Muscle of leg (tissue), 16 donors: ENCODE measurements at places on chromosomes 2 and 18. TPM values are rescaled to one million over a fixed set of nuclear protein-coding genes. Genes with fewer than 3 reads are reported as not detected.

DNA sequence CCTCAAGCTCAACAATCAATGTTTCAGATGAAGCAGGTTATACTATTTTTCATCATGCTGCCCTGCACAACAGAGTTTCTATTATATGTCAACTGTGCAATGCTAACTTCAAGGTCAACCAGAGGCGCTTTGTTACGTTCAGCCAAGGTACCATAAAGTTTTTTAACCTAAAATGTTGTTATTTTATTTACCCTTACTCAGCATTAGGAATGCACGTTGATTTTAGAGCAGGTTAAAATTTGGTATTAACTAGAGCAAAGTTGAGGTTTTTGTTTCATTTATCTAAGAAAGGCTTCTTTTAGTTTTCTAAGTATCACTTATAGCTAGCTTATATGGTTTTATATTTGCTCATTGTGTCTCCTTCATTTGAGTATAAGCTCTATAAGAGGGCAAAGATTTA, 21.8 kb downstream of the ANKAR start:
- no peaks in the 10 kb centered on the region for H3K27me3 ChIP-seq
- H3K4me1 ChIP-seq, result no peaks in the 10 kb centered on the region
- H3K36me3 ChIP-seq, result no peaks in the 10 kb centered on the region
- DNase-seq, result no peak
- no peak overlapping the region for H3K27ac ChIP-seq

GRCh38 chr18:49566217-49566770, 4.4 kb downstream of the LIPG start:
- peaks cover 31% of the 10 kb centered on the region for H3K27me3 ChIP-seq
- DNase-seq, result no peak
- peaks cover 8% of the 10 kb centered on the region for H3K36me3 ChIP-seq
- H3K4me1 ChIP-seq, result peaks cover 33% of the 10 kb centered on the region
- no peak overlapping the region for H3K27ac ChIP-seq

DNA sequence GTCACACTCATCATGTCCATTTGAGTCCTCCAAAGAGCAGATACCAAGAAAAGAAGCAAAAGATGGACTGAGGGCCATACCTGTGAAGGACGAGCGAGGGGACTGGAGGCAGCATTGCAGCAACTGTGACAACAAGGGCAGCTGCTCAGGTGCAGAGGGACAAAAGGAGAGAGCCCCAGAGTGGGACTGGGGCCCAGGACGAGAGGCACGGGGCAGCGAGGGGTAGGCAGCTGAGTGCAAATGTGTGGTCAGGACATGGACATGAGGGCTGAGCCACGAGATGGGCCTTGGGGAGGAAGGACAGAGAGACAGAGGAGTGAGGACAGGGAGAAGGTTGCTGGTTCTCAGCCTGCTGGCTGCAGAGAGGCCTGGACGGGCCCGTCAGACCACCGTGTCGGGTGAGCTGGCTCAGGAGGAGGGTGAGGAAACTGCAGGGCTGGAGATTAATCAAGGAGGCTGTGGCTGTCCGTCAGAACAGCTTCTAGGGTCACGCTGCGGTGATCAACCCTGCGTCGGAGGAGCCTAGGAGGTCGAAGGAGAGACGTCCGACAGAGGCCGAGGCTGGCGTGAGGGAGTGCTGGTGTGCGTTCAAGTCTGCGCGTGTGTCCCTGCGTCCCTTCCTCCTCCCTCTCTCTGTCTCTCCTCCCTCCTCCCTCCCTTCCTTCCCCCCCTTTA, 206.8 kb upstream of the HDAC4 start:
- no peaks in the 10 kb centered on the region for H3K36me3 ChIP-seq
- H3K27ac ChIP-seq, result no peak overlapping the region
- no peak for DNase-seq

- H3K4me3 ChIP-seq, result no peak overlapping the region
- no peak for DNase-seq
- peaks cover 2% of the 10 kb centered on the region for H3K27me3 ChIP-seq
- no peaks in the 10 kb centered on the region for H3K4me1 ChIP-seq
Measured at GRCh38 chr18:10417191-10417590, 37.2 kb upstream of the APCDD1 start.

DNA sequence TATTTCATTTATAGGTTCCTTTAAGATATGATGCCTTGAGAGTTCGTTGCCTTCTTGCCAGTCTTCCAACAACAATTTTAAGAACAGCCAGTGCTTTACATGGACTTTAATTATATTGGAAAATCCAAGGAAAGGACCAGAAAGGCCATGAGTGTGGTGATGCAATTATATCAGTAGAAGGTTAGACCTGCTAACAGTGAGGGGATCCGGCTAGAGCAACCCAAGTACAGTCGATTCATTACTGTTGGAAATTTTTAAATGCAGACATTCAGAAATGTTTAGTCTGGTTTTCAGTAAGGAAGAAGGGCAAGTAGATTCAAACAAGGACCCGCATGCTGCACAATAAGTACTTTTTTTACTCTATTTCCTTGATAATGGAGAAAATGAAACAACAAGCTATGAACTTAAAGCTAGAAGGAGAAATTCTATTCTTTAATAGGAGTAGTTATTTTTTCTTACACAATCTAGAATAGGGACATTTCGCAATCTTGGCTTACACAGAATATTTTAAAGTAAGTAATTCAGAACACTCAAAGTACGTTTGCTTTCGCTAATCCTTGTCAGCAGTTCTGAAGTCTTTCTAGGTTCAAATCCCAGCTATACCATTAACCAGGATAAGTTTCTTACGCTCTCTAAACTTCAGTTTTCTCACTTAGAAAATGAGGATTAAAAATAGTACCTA, 405.5 kb downstream of the MEIS1 start:
- H3K4me3 ChIP-seq, result no peak overlapping the region
- DNase-seq, result peak; percentile 38
- no peaks in the 10 kb centered on the region for H3K36me3 ChIP-seq
- H3K27me3 ChIP-seq, result no peaks in the 10 kb centered on the region
- no peak overlapping the region for H3K27ac ChIP-seq

DNA sequence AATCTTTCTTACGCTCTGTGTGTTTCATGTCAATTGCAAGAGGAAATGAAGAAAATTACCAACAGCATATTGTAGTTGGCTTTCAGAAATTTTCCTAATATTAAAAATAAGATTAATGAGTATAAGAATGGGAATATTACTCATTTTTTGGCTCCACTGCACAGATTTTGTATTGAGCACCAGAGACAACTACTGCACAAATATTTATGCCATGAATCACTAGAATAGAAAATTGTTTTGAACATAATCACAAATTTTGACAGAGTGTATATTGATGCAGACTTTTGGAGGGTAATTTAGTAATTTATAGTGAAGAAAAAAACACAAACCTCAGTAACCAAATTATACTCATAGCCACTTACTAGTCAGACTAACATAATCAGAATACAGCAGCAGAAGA, 118.3 kb downstream of the DOK6 start:
- no peak overlapping the region for H3K27ac ChIP-seq
- H3K27me3 ChIP-seq, result no peaks in the 10 kb centered on the region
- no peaks in the 10 kb centered on the region for H3K36me3 ChIP-seq
- H3K4me1 ChIP-seq, result no peaks in the 10 kb centered on the region
- no peak overlapping the region for H3K4me3 ChIP-seq

DNA sequence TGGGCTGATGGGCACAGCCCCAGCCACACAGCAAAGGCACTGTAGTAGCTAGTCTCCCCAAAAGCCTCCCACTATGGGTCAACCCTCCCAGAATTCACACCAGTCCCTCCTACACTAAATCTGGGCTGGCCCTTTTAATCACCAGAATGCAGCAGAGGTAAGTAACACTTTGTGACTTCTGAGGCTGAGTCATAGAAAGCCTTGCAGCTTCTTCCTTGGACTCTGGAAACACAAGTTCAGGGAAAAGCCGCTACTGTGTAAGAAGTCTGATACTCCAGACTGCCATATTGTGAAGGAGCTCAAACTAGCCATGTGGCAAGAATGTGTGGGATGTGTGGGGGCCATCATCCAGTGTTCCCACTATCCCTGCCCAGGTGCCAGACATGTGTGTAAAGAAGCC, 19.0 kb upstream of the SIX2 start:
- H3K27me3 ChIP-seq, result peaks cover 8% of the 10 kb centered on the region
- no peak overlapping the region for H3K27ac ChIP-seq
- peaks cover 16% of the 10 kb centered on the region for H3K4me1 ChIP-seq
- H3K4me3 ChIP-seq, result no peak overlapping the region
- no peaks in the 10 kb centered on the region for H3K36me3 ChIP-seq

DNA sequence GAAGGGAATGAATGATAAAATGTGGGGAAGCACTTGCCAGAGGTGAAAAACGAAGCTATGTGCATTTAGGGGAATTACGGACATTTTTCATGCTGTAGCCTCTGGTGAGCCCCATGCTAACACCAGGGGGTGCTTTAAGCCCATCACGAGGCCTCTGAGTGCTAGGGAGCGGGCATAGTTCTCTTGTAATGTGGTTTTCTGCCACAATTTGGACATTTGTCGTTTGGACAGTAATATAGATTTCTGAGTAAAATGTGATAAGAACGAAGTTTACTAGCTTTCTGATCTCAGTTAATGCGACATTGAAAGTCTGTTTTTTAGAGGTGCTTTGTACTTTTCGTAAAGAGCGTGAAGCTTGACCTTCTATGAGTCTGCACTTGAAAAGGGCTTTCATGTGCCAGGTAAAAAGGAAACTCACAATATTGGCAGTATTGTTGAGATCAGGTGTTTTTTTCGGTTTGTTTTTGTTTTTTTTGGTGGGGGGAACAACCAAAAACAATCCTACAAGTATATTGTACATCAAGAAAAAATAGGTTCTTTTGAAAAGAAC, 50.6 kb downstream of the TRAF3IP1 start:
- no peaks in the 10 kb centered on the region for H3K27me3 ChIP-seq
- peaks cover 7% of the 10 kb centered on the region for H3K4me1 ChIP-seq
- H3K27ac ChIP-seq, result no peak overlapping the region
- DNase-seq, result peak; percentile 84
- H3K36me3 ChIP-seq, result no peaks in the 10 kb centered on the region

DNA sequence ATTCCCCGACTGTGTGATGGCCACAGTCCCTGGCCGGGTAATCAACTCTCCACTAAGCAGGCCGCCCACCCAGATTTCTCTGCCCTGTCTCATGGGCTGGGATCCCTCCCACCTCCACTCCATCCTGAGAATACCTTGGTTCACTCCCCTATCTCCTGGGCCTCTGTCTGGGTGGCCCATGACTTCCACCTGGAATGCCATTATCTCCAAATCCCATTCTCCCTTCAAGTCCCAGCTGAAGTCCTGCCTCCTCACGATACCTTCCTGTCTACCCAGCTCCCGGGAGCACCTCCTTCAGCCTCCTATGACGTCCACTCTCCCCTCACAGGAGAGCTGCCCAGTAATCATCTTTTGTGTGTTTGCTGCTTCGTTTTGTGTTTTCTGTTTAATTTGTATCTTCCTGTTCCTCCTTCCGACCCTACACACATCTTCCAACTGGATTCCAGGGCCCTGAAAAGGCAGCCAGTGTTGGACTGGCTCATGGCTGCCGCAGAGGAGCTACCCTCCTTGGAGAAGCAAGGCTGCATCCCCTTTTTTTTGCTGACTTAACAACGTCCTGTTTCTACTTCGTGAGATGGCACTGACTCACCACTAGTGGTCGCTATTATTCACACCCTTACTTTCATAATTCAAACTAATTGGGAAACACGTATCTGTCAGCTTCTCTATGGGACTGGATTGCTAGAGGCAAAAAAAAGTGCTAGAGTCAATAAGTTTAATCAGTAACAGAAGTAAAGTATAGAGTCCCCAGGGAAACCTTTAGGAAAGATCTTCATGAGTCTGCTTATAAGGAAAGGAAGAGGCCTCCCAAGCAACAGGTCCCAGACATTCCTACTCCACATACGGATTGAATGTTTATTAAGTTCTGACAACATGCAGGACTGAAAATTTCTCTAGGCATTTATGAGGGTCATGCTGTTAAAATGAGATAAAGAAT, 171.9 kb upstream of the GATA6 start:
- H3K27ac ChIP-seq, result no peak overlapping the region
- no peaks in the 10 kb centered on the region for H3K4me1 ChIP-seq
- DNase-seq, result peak; percentile 11
- H3K27me3 ChIP-seq, result no peaks in the 10 kb centered on the region
- no peak overlapping the region for H3K4me3 ChIP-seq

DNA sequence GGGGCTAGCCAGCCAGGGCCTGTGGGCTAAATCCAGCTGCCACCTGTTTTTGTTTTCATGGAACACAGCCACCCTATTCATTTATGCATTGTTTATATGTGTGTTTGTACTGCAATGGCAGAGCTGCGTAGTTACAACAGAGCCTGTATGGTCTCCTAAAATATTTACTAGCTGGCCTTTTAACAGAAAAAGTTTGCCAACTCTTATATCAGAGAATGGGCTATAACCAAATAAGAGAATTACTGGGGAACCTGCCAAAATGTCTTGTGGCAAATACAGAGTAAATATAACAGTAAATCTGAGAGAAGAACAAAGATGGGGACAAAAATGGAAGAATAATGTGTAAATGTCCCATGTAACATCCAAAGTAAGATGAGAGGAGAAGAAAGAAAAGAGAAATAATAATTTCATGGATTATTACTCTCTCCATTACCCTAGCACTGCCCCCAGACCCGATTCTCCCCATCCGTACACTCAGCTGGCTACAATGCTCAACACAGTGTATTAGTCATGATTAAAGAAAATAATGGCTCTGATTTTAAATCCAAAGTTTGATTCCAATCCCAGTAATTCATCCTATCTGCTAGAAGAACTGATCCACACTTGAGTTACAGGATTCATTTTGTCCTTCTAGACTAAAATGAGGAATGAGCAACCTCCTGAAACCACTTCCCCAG, 249.3 kb downstream of the LRATD1 start:
- no peaks in the 10 kb centered on the region for H3K27me3 ChIP-seq
- no peak overlapping the region for H3K4me3 ChIP-seq
- H3K27ac ChIP-seq, result no peak overlapping the region
- H3K4me1 ChIP-seq, result no peaks in the 10 kb centered on the region
- no peaks in the 10 kb centered on the region for H3K36me3 ChIP-seq
- DNase-seq, result peak; percentile 41

EML6 gene
- total RNA-seq, result 18.8 TPM

MPP4 gene
- 0.18 TPM for total RNA-seq

DSG1 gene
- not detected for total RNA-seq

CFAP210 gene
- not detected for total RNA-seq

POTEJ gene
- 0.04 TPM for total RNA-seq

MEP1B gene
- total RNA-seq, result 0.18 TPM

MFSD2B gene
- 0.18 TPM for total RNA-seq

PTPRN gene
- 0.09 TPM for total RNA-seq

AFF3 gene
- total RNA-seq, result 7.2 TPM

MALL gene
- 6.3 TPM for total RNA-seq

CNDP2 gene
- 27.5 TPM for total RNA-seq

KHK gene
- 1.5 TPM for total RNA-seq
